ENCODE measurements at places on chromosomes 2 and 18.

- DNase-seq, result no peak
Measured at GRCh38 chr2:205040323-205040722, 495.0 kb downstream of the PARD3B start.

DNA sequence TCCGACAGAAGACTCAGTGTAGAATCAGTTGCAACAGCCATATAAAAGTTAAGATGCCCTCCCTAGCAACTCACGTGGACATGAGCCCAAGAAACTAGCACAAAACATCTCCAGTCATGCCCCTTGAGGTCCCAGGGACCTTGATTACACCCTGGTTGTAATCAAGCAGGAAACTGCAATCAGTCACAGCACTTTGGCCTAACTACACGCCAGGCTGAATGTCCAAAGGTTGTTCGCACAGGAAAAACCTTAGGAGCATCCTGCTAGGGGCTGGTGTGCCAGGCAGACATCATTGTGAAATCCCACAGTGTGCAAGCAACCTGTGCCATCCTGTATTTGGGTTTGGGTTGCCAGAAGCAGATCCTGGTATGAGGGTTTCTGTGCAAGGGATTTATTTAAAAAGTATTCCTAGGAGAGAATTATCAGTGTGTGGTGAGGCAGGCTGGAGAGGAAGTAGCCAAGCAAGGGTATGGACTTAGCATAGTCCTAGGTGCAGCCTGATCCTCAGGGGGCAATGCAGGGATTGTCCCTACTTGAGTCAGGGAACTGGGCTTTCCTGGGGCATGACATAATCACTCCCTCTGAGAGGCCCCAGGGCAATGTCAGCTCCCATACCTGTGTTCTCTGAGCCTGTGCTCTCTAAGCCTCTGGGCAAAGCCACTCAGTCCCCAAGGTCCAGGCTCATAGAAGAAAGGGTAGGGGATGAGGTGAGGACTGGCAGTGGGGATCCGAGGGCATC, 17.8 kb upstream of the SULT1C2 start:
- DNase-seq, result no peak

DNA sequence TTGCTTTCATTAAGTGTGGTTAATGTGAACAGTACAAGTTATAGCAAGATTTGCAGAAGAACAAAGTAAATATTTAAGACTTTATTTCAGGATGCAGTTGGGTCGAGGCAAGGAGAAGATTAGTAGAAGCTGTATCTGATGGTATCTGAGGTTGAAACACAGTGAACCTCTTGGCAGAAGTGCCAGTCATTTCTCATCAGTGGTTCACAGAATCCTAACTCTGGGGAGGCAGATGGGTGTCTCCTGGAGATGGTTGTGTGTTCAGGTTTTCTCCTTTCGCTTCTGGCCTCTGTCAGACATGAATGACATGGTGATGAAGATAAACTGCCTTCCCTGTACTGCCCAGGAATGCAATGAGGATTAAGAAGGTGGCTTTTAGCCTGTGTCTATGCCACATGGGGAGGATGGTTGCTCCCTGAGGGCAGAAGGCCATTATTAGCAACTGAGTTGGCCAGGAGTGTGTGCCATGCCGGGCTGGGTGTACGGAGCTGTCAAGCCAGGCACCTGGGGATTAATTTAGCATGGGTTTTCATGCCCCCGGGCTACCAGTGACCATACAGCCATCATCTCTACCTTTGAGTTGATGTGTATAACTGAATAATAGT, 28.0 kb downstream of the MGAT5 start:
- no peak for DNase-seq

GRCh38 chr18:39191058-39191457, 1625.5 kb upstream of the CELF4 start:
- no peak for DNase-seq

- DNase-seq, result no peak
Measured at GRCh38 chr18:45890606-45891005, 65.1 kb downstream of the SIGLEC15 start.

- no peak for DNase-seq
Measured at GRCh38 chr2:137826373-137827372, 137.6 kb upstream of the HNMT start.

GRCh38 chr18:35707674-35708073, 126.1 kb downstream of the GALNT1 start:
- no peak for DNase-seq

- DNase-seq, result no peak
Measured at GRCh38 chr2:113079131-113079530, 11.4 kb downstream of the IL1F10 start.

DNA sequence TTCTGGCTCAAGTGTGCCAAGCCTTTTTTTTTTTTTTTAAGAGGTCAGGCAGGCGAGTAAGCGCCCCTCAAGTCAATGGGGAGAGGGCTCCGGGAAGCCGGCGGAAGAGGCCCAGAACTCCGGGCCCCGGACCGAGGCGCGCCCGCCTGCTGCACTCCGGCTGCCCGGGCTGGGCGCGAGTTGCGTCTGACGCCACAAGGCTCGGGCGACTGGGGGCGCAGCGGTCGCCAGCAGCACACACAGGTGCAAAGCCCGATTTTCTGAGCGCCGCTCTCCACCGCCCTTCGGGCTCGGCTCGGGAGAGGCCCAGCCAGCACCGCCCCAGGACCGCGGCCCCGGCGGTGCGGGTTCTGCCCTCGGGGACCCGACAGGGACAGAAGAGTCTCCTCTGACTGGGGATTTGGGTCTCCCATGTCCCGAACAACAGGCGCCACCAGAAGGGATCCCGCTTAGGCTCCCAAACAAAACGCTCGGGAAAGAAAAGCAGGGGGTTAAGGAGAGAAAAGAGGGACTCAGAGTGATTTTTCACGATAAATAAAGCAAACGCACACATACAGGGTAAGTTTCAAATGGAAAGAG, 787 bp downstream of the ERBB4 start:
- no peak for DNase-seq
